Activated B cell treated with CpG ODN at 0.5 μM for 24 hours (primary cell): ENCODE measurements at places on chromosomes 5 and 9.

- no peak for DNase-seq
Observed at GRCh38 chr5:71957292-71957898, 149.9 kb upstream of the MAP1B start.

GRCh38 chr5:78979909-78980308, 5.2 kb downstream of the ARSB start:
- DNase-seq = no peak

- no peak for DNase-seq
Observed at GRCh38 chr9:117768750-117769395, 64.7 kb downstream of the TLR4 start.

DNA sequence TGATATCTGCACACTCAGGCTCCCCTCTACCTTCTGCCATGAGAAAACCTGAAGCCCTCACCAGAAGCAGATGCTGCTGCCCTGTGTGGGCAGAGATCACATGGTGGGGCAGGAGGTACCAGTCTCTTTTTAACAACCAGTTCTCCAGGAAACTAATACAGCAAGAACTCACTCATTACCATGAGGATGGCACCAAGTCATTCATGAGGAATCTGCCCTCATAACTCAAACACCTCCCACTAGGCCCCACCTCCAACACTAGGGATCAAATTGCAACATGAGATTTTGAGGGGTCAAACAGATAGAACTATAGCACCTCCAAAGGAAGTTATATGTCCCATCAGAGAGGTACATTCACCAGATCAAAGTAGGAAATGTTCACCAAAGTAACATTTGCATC, 136.3 kb upstream of the SHB start:
- no peak for DNase-seq

- DNase-seq = no peak
Observed at GRCh38 chr5:88483964-88484672, 215.5 kb upstream of the TMEM161B start.

GRCh38 chr5:159403906-159404681, 73.8 kb upstream of the IL12B start:
- DNase-seq = no peak

- DNase-seq = no peak
Observed at GRCh38 chr9:16196206-16196605, 643.4 kb downstream of the CCDC171 start.

- DNase-seq = no peak
Observed at GRCh38 chr9:22047596-22047995, 38.5 kb upstream of the CDKN2B start.

DNA sequence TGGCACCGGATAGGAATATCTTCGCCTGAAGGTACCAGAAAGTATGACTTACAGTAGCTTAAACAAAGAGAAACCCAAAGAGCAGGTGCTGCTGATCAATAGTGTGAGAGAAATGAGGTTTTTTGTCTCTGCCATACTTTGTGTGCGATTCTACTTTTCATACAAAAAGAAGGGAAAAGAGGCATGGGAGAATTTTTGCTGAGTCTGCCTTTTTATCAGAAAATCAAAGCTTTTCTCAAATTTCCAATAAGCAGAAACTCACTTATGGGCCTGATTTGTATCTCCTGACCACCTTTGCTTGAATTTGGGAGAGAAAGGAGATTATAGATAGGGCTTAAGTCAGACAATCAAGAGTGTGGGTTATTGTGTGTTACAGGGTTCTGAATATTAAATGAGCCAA, 65.5 kb upstream of the TAF11L2 start:
- no peak for DNase-seq

DNA sequence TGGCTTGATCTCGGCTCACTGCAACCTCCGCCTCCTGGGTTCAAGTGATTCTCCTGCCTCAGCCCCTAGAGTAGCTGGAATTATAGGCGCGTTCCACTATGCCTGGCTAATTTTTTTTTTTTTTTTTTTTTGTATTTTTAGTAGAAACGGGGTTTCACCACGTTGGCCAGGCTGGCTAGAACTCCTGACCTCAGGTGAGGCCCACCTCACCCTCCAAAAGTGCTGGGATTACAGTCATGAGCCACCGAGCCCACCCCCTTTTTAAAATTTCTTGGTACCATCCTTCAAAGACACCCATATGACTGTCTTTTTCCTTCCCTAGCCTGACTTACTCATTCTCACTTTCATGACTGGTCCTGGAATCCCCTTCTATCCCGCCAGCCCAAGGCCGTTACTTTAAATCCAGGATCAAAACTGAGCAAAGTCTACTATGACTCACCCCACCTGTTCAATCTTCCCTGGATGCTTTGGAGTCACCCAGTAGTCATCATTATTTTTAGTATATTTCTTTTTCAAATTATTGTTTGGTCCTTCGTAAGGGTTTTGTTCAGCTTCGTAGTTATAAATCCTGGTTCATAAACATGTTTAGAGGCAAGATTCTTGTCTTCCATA, 1.2 kb upstream of the TBCA start:
- DNase-seq = no peak

GRCh38 chr5:72611118-72611730, 104.0 kb upstream of the ZNF366 start:
- no peak for DNase-seq

- DNase-seq = no peak
Observed at GRCh38 chr5:55411876-55412275, 104.1 kb downstream of the MTREX start.

- DNase-seq = no peak
Observed at GRCh38 chr5:6125781-6126180, 252.6 kb downstream of the MED10 start.

- no peak for DNase-seq
Observed at GRCh38 chr9:26735160-26735559, 157.4 kb downstream of the CAAP1 start.

GRCh38 chr9:131614340-131614915, 69.1 kb downstream of the PRRT1B start:
- DNase-seq = no peak

- DNase-seq = no peak
Observed at GRCh38 chr9:105700668-105701067, 6.3 kb downstream of the TMEM38B start.

DNA sequence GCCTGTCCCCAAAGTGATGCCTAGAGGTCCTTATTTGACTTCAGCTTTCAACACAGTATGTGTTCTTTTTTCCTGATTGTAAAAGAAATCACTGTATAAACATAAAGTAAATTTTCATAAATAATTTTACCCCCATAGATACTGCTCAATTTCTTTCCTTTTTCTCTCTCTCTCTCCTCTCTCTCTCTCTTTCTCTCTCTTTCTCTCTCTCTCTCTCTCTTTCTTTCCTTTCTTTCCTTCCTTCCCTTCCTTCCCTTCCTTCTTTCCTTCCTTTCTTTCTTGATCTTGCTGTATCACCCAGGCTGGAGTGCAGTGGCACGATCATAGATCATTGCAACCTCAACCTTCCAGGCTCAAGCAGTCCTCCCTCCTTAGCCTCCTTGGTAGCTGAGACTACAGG, 64.8 kb downstream of the PDZD2 start:
- DNase-seq = no peak

- DNase-seq = no peak
Observed at GRCh38 chr5:128241051-128241695, 157.6 kb downstream of the SLC12A2 start.

GRCh38 chr9:100011062-100011681, 87.6 kb downstream of the ERP44 start:
- no peak for DNase-seq

DNA sequence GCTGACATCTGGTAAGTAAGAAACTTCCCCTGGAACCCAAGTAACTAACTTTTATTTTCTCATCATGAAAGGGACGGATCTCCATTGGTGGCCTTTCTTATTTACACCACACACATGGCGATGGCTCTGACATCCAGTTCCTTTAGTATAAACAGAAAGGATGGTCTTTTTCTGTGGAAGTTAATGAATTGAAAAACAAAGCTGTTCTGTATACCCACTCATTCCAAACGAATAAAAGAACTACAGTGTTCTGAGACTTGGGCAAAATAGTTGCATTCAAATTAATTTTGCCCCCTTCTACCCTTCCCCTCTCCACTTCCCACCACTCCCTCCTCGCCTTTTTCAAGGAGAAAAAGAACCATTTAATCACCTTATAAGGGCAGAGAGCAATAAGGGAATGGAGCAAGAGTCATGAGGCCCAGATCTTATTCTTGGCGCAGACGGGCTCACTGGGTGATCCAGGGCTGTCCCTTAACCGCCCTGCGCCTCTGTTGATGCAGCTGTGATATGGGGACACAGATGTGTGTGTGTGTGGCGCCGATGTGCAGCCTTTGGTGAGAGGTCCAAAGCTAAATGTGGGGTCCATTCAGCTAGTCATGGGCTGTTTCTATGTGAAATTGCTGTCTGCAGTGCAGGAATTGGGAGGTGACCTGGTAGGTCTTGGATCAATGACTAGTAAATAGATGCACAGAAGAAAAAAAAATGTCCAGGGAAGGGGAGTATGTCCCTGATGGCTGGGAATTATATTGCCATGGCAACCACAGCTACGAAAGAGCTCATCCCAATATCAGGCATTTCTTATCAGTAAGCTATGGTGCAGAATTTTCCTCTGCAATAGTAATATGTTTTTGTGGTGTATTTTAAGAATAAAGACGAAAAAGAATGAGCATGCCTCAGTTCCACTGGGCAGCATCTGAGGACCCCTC, 141.5 kb upstream of the ERCC6L2 start:
- no peak for DNase-seq

DNA sequence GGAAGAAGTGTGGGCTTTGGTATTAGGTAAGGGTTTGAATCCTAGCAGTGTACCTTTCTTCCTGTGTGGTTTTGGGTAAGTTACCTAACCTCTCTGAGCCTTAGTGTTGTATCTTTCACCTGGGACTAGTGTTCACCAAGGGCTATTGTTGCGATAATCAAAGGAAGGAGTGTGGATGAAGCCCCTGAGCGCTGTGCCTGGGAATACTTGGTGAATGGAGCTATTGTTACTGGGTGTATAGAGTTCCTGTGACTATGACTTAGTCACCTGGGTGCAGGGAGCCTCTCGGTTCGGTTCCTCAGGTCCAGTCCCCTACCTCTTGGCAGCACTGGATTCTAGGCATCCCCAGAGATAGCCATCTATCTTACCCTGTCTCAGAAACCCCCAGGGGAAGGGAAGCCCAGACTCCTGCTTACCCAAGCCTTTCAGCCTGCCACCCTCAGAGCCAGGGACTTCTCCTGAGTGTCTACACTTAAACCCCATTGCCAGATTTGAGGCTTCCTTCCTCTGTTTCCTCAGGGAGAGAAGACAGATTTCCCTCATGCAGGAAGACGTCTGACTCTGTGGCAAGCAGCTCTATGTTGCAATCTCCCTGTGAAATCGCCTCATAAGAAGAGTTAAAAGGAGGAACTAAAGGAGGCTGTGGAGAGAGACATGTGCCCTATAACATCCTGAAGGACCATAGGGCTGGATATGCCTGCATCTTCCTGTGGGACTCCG, 181.0 kb upstream of the PITX1 start:
- no peak for DNase-seq

- no peak for DNase-seq
Observed at GRCh38 chr9:109586993-109587392, 88.9 kb upstream of the PTPN3 start.

DNA sequence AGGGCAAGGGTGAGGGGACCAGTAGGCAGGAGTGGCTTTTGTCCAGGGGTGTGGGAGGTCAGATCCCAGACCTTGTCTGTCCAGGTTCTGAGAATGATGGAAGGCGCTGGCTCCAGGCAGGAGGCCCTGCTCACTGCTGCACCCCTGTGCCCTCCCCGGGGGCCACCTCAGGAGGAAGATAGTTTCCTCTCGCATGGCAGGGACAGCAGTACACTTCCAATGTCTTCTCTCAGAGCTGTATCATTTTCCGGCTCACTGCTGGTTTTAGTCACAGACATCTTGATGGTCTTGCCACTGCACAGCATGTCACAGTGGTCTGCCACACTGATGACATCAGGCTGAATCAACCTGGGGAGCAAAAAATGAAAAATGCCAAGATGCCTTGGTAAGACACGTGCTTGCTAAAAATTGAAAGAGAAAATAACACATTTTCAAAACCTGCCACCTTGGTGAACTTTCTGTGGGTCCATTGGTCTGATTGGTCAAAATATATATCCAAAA, 3.3 kb upstream of the SLC6A3 start:
- no peak for DNase-seq

DNA sequence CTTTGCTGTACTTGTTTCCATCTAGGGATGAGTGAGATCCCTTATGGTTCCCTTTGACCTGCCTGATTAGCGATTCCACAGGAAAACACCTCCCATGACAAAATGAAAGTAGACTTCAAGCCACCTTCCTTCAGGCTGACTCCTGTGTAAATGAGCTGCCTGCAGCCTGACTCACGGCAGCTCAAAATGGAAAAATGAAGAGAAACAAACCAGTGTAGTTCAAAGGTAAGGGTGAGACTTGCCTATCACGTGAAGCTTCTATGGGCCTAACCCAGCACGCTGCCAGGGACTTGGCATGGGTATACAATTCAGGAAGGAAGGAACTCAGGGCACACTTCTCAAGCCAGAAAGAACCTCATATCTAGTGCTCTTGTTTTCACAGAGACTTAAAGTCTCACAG, 110.1 kb upstream of the LRRTM2 start:
- no peak for DNase-seq

GRCh38 chr5:1285141-1285540, 9.7 kb downstream of the TERT start:
- peak; percentile 8 for DNase-seq

- no peak for DNase-seq
Observed at GRCh38 chr9:36625006-36625615, 52.4 kb downstream of the MELK start.

DNA sequence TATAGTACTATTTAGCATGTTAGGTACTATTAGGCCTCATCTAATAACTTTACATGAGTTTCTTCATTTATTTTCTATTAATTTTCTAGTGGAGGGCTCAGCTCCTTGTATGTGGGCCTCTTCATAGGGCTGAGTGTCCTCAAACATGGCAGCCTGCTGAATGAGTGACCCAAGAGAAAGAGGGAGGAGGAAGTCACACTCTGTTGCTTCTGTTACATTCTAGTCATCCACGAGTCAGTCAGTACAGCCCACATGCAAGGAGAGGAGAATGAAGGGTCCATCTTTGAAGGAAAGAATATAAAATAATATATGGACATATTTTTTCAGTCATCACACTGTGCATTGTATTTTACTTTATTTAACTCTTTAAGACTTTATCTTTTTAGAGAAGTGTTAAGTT, 66.6 kb upstream of the NR3C1 start:
- no peak for DNase-seq

GRCh38 chr5:43603344-43604217, 601 bp downstream of the NNT start:
- peak; percentile 66 for DNase-seq

GRCh38 chr9:137552022-137552768, 516 bp downstream of the MRPL41 start:
- no peak for DNase-seq

GRCh38 chr9:107794259-107794658, 304.7 kb upstream of the KLF4 start:
- DNase-seq = no peak

DNA sequence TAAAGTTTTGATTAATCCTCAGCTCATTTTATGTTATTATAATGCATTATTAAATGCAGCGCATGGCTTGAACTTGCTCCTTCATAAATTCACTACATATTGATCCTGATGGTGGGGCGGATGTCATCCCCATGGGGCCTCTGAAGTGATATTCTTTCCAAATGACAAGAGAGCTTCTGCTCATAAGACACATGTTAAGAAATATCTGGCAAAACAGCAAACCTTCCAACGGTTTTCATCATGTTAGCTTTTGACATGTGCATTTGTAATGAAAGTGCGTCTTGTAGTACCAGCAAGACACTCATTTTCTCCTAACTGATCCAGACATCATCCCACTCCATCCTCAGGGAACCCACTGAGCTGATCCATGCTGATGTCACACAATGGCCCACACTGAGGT, 45.7 kb downstream of the SEMA5A start:
- DNase-seq = no peak
